DMS79 (cell line): ENCODE measurements at places on chromosomes 4 and X.

GRCh38 chr4:134544303-134544770 lies 342.7 kb upstream of the PABPC4L start:
- peak; percentile 20 for DNase-seq

DNA sequence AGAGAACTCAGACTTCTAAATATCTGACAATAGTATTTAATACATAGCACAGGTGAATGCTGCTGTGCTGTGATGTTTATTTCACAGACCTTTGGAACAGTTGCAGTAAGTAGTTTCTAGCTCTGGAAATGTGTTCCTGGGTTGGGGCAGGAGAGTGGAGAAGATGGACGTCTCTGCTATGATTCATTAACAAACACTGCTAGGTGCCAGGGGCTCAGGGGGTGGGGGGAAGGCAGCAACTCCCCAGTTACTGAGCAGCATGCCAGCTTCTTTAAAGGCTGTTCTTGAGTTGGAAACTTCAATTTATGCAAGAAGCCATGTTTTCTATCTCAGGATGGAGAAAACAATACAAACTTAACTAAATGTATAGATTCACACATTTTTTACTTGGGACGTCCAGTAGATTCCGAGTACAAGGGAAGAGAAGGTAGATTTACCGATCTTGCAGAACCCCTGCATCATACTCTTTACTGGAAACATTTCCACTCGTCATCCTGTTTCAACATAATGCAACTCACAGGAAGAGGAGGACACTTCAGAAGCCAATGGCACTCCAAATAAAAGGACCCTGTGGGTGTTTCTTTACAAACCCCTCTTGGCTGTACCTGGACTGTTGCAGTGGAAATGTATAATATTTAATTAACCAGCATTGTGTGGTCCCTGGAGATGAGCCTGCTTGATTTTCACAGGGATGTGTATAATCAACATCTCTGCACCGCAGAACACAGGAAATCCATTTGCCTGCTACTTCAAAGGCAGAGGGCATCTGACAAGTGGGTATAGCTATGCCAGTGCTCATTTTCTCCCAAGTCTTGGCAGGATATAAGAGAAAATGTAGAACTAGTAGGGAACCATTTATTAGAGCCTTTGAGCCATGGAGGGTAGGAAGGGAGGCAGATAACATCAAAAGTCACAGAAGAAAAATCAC lies 171.4 kb downstream of the SH3KBP1 start:
- DNase-seq = peak; percentile 26

DNA sequence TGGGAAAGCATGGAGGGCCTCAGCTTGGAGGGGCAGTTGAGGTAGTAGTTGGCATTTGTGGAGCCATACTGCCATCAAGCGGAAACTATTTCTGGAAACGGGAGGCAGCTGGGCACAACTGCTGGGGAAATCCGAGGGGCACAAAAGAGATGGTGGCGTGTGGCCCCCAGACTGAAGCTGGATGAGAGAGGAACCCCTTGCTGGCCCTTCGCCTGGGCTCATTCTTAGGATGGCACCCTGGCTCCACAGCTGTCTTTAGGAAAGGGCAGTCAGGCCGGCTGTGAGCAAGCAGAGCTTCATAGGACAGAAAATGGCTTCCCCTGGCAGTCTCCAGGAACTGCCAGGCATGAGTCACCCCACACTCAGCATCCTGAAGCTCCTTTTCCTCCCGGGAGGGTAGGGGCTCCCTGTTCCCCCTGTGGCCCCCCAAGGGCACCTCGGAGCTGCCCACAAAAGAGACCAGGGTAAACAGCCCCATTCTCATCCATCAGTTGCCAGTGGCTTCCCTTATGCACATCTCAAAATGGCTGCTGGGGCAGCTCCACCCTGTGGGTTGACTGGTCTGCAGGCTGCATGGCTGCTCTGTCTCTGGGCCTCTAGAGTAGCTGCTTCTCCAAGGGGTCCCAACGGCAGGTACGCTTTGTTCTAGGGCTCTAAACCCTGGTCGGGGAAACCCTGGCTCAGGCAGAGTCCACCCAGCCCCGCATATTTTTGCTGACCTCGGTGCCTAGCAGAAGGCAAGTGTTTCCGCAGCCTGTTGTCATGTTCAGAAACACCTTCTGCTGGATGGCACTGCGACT lies 64.7 kb downstream of the NBDY start:
- DNase-seq = no peak

DNA sequence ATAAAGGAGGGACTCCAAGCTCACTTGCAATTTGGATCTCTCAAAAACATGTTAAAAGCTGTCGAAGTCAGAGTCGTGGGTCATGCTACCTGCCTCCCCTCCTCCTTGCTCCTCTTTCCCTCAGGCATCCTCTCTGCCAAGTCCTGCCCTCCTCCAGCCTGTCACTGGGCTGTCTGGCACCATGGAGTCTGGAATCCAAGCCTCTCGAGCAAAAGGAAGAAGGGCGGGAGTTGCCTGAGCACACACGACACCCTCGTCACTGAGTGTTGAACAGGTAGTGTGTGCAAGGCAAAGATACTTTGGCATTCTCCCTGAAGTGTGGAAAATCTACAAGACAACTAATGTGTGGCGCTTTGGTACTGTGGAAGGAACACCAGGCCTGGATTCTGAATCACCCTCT lies 62.2 kb downstream of the HAUS3 start:
- peak; percentile 50 for DNase-seq

DNA sequence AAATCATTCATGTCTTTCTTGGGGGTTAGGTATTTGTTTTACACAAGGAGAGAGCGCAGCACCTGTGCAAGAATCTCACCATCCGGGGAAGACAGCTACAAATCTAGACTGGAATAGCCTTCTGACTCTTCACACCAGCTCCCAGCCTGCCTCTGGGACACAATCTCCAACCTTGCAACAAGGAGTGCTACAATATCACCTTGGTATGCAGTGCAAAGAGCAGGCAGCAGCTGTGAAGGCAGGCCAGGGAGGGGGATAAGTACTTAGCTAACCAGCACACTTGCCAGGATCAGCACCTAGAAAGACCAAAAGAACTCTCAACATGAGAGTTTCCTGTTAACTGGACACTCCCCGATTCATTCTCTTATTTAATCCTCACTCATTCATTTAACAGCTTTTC lies 235.3 kb downstream of the AR start:
- no peak for DNase-seq

- no peak for DNase-seq
Measured at GRCh38 chrX:39152106-39152649, 350.9 kb downstream of the MID1IP1 start.

DNA sequence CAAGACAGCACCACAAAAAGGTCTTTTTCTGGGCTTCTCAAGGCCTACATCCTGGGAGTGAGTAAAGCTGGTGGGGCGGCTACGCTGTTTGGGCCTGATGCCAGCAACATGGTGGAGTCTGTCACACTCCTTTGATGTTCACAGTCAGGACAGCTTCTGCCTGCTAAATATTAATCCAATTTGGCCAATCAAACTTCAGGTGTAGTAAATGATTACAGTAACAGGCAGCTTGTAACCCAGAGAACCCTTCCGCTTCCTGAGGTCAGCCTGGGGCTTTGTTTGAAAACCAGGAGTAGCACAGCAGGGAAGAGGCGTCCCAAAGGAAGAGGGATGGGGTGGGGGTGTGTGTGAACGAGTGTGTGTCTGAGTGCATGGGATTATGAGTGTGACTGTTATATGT lies 220.4 kb downstream of the MAML3 start:
- DNase-seq = no peak

GRCh38 chr4:54658252-54659093 lies 716 bp downstream of the KIT start:
- DNase-seq = peak; percentile 59

DNA sequence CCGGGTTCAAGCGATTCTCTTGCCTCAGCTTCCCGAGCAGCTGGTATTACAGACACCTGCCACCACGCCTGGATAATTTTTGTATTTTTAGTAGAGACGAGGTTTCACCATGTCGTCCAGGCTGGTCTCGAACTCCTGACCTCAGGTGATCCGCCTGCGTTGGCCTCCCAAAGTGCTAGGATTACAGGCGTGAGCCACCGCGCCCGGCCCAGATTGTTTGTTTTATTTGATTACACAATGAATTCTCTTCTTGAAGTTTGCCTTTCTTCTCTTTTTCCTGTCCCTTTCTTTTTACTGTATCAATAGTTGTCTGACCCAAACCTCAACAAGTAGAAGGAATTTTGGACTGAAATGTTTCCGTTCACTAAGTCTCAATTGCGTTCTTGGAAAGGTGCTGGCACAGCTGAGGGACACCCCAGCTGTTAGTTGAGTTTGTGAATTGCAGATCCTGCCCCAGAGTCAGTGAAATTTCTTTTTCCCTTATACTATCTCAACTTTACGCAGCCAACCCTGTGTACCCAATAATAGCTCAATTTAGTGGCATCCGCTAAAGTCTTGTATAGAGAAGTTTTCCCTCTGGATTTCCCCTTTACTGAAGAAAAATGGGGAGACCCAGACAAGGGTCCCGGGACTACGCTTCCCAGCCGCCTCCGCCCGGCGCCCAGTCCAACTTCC lies 639 bp upstream of the MTM1 start:
- DNase-seq = no peak

GRCh38 chr4:184102927-184103326 lies 114.7 kb downstream of the ENPP6 start:
- no peak for DNase-seq

GRCh38 chrX:66110112-66110511 lies 53.9 kb upstream of the HEPH start:
- DNase-seq = no peak

DNA sequence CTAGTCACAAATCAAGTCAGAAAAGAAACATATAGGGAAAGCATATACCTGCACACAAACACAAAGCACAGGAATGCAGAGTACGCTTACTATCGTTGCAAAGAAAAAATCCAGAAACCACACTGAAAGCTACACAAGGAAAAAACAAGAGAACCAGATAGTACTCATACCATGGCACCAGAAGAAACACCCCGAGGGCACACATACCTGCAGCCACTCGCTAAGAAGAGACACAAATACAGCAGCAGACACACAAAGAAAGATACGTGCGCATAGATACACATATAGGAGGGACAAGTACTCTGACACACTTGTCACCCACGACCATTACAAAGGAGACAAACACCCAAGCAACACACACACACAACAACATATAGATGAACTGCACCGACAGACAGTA lies 1.4 kb upstream of the SLC38A5 start:
- DNase-seq = no peak

- DNase-seq = no peak
Measured at GRCh38 chr4:732911-733630, 27.4 kb downstream of the PCGF3 start.

DNA sequence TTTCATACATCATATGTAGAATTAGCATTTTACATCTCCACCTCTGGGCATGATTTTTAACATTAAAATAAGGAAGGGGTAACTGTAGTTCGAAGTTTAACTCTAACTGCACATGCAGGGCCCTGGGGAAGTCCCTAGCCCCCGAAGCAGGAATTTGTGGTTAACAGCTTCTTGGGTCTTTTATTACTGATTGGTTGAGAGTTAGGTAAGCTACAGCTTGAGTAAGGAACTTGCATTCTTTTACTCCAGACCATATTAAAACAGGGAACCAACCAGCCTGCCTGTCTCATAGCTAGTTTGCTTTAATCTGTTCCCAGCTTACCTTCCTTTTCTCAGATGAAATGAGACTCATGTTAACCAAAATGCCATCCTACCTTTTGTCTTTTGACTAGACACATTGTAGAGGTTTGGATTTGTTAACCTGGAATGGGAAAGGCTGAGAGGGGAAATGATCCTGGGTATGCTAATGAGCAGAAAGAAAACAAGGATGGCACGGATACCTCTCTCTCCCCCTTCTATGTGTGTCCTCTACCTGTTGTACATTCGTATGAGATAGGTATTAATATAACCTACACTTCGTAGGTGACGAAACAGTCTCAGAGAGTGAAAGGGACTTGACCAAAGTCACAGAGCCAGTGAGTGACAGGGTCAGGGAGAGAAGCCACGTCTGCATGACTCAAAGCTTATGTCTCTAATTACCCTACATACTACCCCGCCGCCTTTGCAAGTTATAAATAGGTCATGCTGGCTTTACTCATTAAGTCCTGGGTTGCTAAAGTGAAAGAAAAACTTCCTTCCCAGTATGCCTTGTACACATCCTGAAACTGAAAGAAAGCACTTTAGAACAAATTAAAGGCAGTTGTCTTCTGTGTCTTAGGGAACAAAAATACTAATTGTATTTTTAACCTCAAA lies 119.5 kb upstream of the AFF2 start:
- no peak for DNase-seq

DNA sequence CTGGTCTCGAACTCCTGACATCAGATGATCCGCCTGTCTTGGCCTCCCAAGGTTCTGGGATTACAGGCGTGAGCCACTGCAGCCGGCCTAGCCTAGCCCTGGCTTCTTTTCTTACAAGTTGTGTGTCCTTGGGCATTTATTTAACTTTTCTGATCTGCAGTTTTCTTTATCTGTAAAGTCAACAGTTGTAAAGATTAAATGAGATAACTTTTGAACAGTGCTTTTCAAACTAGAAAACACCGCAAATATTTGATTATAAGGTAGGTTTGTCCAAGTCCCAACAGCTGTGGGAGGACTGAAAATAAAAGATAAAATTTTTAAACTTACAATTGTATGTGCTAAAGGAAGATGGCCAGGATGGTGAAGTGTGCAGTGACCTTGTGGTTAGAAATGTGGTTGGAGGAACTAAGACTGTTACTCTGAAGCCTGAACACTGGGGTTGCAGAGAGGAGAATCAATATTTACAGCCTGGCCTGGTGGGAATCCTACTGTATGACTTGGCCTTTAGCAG lies 44.8 kb downstream of the GSX2 start:
- DNase-seq = no peak

- DNase-seq = no peak
Measured at GRCh38 chr4:166481055-166481454, 608.0 kb downstream of the TLL1 start.

DNA sequence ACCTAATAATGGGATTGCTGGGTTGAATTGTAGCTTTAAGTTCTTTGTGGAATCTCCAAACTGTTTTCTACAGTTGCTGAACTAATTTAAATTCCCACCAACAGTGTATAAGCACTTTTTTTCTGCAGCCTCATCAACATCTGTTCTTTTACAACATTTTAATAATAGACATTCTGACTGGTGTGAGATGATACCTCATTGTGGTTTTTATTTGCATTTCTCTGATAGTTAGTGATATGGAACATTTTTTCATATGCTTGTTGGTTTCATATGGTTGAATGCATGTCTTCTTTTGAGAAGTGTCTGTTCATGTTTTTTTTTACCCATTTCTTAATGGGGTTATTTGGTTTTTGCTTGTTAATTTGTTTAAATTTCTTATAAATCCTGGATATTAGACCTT lies 1718.9 kb downstream of the C4orf33 start:
- DNase-seq = no peak
